ENCODE measurements at places on chromosomes 16 and 17. TPM values are rescaled to one million over a fixed set of nuclear protein-coding genes. Genes with fewer than 3 reads are reported as not detected.

DNA sequence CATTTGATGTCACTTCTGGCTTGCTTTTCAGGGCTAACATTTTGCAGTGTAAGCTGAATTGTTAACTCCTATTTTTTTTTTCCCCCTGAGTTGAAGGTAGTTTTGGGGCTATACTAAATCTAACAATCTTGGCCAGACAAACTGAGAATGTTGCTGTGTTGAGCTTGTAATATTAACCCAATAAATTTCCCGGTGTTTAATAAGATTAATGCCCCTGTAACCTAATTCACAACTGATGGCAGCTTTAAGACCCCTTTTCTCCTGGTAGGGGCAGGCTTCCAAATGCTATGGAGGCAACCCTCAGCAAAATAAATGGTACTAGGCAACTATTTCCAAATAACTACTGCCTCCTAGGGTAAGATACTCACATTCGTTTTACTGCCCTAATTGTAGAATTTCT lies 549.6 kb upstream of the KIF2B start:
- H3K27me3 ChIP-seq = no peaks in the 10 kb centered on the region
- H3K4me1 ChIP-seq = no peaks in the 10 kb centered on the region

- H3K27me3 ChIP-seq = no peaks in the 10 kb centered on the region
- H3K36me3 ChIP-seq = no peaks in the 10 kb centered on the region
- H3K4me3 ChIP-seq = no peak overlapping the region
- H3K27ac ChIP-seq = no peak overlapping the region
- no peaks in the 10 kb centered on the region for H3K4me1 ChIP-seq
- no peak for DNase-seq
Observed at GRCh38 chr16:4382795-4383357, 11.2 kb downstream of the VASN start.

GRCh38 chr17:76707985-76708807 lies 2.6 kb downstream of the MXRA7 start:
- H3K27me3 ChIP-seq = no peaks in the 10 kb centered on the region
- H3K27ac ChIP-seq = no peak overlapping the region
- DNase-seq = no peak

- peaks cover 5% of the 10 kb centered on the region for H3K4me1 ChIP-seq
- H3K4me3 ChIP-seq = no peak overlapping the region
- peaks cover 11% of the 10 kb centered on the region for H3K27me3 ChIP-seq
- no peak for DNase-seq
- no peaks in the 10 kb centered on the region for H3K36me3 ChIP-seq
- no peak overlapping the region for H3K27ac ChIP-seq
Observed at GRCh38 chr17:30207655-30208054, 27.8 kb downstream of the SLC6A4 start.

DNA sequence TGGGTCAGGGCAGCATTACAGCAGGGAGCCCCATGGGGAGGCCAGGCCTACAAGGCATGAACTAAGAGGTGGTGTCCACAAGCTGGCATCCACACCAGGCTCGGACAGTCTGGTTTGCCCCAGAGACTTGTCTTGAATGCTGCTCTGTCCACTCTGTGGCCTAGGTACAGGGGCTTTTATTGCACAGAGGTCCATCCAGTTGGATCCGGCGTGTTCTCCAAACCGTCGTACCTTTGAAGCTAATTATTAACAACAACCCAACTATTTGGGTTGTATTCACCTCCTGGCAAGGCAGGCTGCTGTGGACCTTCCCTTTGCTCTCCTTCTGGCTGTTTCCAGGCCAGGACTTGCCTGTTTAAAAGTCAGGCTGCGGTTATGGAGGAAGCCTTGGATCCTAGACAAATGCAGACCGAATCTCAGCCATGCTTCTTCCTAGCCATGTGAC lies 123.4 kb downstream of the CLEC16A start:
- no peak overlapping the region for H3K27ac ChIP-seq
- H3K36me3 ChIP-seq = peaks cover 9% of the 10 kb centered on the region
- peaks cover 12% of the 10 kb centered on the region for H3K4me1 ChIP-seq
- no peaks in the 10 kb centered on the region for H3K27me3 ChIP-seq
- DNase-seq = no peak
- no peak overlapping the region for H3K4me3 ChIP-seq

DNA sequence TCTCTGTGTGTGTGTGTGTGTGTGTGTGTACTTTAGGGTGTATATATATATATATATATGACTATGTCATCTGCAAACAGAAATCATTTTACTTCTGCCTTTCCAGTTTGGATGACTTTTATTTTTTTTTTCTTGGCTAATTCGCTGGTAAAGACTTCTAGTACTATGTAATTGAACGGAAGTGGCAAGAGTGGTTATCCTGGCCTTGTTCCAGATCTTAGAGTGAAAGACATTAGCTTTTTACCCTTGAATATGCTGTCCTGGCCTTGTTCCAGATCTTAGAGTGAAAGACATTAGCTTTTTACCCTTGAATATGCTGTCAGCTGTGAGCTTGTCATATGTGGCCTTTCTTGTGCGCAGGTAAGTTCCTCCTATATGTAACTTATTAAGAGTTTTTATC lies 72.7 kb upstream of the MYOCD start:
- H3K27me3 ChIP-seq = no peaks in the 10 kb centered on the region
- H3K4me3 ChIP-seq = no peak overlapping the region
- no peaks in the 10 kb centered on the region for H3K4me1 ChIP-seq

DNA sequence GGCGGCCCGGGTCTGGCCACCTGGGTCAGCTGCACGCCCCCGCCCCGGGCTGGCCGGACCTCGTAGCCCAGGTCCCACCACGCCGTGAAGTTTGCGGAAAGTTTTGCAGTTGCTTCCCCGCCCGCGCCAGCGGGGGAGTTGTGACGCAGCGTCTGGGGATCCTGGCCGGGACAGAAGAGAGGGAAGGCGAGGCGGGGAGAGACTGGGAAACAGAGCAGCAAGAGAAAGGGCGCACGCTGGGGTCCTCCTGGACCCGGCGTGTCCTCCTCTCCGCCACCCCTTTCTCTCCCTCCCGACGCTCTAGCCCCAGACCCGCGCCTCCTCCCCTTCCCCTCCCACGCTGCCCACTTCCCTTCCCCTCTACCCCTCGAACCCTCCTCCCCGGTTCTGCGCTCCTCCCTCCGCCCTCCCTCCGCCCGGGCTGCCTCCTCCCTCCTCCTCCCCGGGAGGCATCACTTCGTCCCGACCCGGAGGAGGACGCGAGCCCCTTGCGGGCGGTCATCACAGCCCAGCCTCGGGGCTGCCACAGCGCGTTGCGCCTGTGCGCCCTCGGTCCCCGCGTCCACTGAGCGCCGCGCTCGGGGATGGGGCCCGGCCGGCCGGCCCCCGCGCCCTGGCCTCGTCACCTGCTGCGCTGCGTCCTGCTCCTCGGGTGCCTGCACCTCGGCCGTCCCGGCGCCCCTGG lies at the start of gene MRC2:
Gene MRC2, plus strand, starts transcription at position 452 of the 685 bp plus-strand sequence. Its CDS starts 133 bp downstream, at position 585.
- H3K4me3 ChIP-seq = peak within 1 kb of the TSS; percentile 89
- H3K27ac ChIP-seq = peak within 1 kb of the TSS; percentile 87
- H3K36me3 ChIP-seq = peaks cover 7% of the 10 kb centered on the region
- H3K27me3 ChIP-seq = peaks cover 5% of the 10 kb centered on the region

DNA sequence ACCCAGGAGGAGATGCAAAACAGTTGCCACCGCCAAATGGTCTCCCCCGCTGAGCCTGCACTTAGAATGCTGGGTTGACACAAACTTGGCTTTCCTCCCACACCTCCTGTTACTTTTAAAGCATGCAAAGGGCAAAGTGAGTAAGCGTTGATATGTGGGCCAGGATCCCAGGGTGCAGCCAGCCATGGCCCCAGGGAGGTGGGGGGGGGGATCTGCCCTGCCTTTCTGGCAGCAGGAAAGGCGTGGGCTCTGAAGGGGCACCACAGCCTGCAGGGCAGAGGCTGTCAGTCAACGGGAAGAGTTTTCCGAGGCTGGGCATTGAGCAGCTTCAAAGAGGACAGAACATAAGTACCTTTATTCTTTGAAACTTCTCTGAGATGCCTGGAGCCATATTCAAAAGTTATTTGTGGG lies 142.3 kb downstream of the ABCC12 start:
- no peak overlapping the region for H3K4me3 ChIP-seq
- no peaks in the 10 kb centered on the region for H3K4me1 ChIP-seq
- no peak overlapping the region for H3K27ac ChIP-seq
- H3K36me3 ChIP-seq = no peaks in the 10 kb centered on the region
- no peak for DNase-seq

- no peaks in the 10 kb centered on the region for H3K36me3 ChIP-seq
- H3K27ac ChIP-seq = no peak overlapping the region
- no peak overlapping the region for H3K4me3 ChIP-seq
- no peaks in the 10 kb centered on the region for H3K27me3 ChIP-seq
- peaks cover 34% of the 10 kb centered on the region for H3K4me1 ChIP-seq
Observed at GRCh38 chr17:50424246-50424995, 1.6 kb upstream of the ACSF2 start.

NUPR1 gene
- not detected for total RNA-seq

ARL17A gene
- total RNA-seq = 13.0 TPM

HCRT gene
- not detected for total RNA-seq

PRSS22 gene
- total RNA-seq = not detected

BAIAP3 gene
- 0.46 TPM for total RNA-seq
